ENCODE measurements at places on chromosomes 11 and 22.

DNA sequence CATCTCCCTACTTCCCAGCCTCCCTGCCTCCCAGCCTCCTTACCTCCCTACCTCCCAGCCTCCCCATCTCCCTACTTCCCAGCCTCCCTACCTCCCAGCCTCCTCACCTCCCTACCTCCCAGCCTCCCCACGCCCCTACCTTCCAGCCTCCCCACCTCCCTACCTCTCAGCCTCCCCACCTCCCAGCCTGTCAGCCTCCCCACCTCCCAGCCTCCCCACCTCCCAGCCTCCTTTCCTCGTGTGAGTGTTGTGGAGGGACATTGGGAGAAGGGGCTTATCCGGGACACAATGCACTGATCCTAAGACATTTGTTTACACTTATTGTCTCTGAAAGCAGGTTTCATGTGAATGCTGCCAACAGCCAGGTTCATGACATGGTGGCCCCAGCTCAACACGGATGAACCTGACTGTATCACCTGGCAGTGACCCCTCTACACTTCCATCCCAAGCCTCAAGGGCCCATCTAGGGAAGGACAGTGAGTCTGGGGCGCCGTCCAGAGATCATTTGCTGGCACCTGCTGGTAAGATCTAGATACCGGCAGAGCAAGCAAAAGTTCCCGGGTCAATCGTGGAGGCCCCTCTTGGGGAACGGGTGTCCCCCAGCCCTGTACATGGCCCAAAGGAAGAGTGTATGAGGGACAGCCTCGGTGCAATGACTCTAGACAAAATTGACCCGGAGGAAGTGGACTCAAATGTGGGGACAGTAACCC lies 34.5 kb upstream of the TH start:
- no peak for DNase-seq

DNA sequence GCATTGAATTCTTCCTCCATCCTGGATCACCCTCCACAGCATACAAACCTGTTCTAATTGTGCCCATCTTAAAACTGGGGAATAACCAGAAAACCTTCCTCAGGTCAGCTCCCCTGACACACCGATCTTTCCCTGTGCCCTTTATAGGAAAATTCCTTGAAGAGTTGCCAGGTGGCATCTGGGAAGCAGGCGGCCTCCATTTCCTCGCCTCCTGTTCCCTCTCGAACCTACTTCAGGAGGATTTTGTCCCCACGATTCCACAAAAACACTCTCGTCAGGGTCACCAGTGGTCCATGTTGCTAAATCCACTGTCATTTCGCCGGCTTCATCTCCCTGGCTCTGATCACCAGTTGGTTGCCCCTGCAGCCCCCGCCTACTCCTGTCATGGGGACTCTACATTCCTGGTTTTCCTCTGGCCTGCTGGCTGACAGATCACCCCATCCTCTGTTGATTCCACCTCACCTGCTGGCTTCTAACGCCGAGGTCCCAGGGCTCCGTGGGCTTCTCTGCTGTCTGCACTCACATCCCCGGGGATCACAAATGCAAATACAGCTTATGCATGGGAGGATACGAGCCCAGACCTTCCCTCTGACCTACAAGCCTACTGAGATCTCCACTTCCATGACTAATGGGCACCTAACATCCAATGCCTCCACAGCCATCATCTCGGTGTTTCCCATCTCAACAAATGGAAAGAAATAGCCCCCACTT lies 92.5 kb upstream of the PRDM11 start:
- DNase-seq: no peak

DNA sequence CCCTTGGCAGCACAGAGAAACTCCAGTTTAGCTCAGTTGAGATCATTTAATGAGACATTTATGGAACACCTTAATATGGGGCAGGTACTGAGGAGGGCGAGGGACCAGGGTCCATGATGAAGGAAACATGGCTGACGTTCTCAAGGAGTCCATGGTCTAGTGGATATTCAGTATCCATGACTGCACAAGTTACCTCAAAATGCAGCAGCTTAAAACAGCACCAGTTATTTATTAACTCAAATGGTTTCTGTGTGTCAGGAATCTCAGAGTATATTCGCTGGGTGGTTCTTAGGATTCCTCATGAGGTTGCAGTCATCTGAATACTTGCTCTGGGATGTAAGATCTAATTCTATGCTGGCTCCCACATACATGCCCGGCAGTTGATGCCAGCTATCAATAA lies 346.8 kb downstream of the LARGE1 start:
- DNase-seq: no peak

DNA sequence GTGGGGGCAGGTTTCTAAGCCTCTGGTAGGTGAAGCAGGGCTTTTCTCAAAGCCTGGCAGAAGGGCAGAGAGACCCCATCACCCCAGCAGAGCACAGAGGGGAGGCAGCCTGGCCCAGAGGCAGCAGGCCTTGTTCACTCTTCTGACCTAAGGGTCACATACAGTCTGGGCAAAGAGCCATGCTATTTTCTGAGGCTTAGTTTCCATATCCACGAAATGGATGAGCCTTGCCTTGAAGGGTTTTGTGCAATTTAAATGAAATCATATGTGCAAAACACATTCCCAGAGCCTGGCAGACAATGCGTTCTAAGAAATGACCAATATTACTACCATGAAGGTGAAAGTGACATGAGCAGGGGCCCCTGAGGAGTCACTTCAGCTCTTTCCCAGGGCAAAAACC lies 44.5 kb downstream of the HIRA start:
- no peak for DNase-seq

- no peak for DNase-seq
Observed at GRCh38 chr11:65585396-65586246, 9.8 kb downstream of the EHBP1L1 start.

GRCh38 chr11:119680541-119681360 lies 48.2 kb downstream of the NECTIN1 start:
- DNase-seq: no peak

- no peak for DNase-seq
Observed at GRCh38 chr11:46984987-46985386, 48.4 kb downstream of the CSTPP1 start.

DNA sequence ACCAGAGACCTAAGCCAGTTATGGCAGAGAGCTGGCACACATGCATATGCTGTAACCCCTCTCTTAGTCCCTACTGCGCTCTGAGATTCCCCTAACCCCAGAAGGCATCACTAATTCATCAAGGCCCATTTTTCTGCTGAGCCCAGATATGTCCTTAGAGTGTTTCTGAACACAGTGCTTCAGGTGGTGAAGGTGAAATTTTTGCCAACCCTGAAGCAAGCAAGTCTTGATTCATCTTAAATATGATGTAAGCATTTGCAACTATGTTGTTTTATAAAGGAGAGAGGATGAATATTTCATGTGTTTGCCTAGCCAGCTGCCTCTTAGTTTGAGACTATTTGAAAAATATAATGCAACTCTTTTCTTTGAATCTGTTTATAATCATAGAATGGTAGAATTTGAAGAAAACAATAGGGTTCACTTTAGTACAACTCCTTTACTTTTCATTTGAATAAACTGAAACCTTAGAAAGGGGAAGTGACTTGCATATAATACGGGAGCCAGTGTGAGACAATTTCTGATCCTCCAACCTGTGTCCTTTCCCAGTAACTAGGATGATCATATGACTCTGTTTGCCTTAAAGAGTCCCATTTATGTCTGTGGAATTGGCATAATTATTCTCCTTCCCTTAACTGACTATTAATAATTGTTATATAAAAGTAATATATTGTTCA lies 194.3 kb upstream of the MTNR1B start:
- no peak for DNase-seq

- no peak for DNase-seq
Observed at GRCh38 chr22:47370448-47371262, 608.2 kb downstream of the TBC1D22A start.

DNA sequence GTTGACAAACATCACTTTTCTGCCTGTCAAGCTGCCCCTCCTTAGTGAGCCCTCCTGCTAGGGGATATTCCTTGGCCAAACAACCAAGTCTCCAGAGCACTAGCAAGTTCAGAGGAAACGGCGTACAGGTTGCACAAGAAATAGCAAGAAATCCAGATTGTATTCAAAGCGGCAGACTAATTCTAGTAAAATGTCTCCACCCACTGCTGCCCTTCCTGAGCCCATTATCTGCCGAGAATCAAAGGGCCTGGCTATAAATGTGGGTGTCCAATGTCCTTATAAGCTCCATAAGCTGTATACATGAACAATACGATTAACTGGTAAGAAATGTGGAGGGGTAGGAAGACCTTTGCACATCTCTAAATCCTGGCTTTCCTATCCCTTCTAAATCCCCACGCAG lies 44.0 kb upstream of the AKIP1 start:
- no peak for DNase-seq

DNA sequence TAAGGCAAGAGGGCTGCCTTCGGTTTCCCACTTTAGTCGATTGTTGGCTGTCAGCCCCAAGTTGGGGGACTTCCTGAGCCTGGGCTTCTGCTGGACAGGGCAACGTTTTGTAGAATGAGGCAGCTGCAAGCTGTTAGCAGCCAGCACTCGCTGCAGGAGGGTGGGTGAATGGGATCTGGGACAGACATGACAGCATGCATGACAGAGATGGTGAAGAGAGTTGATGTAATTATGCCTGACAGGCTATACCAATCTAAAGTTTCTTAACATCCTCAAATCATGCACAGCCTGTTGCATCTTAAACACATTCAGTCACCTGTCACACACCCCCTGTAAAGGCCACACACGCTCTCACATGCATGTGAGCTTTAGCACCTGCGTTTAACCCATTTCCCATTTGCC lies 49.2 kb downstream of the CWC15 start:
- no peak for DNase-seq

- no peak for DNase-seq
Observed at GRCh38 chr22:36116127-36116526, 44.4 kb downstream of the APOL3 start.

DNA sequence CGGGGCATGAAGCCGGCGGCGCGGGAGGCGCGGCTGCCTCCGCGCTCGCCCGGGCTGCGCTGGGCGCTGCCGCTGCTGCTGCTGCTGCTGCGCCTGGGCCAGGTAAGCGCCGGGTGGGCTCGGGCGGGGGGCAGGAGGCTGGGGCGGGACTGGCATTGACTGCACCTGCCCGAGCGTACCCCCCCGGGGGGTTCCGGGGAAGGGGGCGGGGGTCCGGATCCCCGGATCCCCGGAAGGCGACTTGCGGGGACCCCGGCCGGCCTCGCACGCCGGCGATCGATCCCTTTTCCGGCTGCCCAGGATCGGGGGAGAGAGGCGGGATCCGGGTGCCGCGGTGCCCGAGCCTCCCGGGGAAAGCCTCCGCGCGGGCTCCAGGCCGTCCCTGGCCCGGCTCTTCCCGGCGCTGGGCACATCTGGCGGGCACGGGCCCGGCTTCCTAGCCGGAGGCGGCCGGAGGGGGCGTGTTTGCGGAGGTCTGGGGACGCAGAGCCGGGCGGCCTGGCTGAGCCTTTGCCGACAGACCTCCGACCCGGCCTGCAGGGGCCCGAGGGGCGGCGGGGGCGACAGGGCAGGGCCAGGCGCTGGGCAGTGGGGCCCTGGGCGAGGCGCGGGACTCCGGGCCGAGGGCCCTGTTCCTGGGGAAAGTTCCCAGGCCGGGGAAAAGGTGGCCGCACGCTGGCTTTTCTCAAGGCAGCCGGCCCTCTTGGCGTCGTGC lies 705 bp downstream of the PTPRJ start:
- DNase-seq: no peak

DNA sequence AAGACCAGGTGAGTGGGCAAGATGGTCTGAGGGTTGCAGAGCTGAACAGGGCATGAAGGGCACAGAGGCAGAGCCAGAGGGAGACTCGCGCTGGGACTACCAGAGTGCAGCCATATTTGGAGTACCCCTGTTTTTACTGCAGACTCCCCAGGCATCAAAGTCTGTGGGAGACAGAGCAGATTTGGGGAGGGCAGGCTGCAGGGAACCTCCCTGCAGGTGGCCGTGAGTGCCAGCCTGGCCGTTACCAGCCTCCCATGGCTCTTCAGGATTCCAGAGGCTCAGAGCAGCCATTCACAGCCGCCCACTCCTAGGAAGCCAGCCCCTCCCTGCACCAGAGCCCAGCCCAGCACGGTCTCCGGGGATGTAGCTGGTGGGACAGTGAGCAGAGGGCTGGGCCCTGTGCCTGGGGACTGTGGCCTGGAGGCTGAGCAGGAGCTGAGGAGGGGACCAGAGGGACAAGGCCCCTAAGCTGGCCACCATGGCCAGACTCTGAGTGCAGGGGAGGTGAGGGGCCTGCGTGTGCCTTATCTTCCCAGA lies at the start of gene SEPTIN3:
TSS of gene SEPTIN3 (plus strand) at position 334 of the 537 bp plus-strand sequence. CDS start 2,050 bp downstream, outside the sequence.
- DNase-seq: no peak

DNA sequence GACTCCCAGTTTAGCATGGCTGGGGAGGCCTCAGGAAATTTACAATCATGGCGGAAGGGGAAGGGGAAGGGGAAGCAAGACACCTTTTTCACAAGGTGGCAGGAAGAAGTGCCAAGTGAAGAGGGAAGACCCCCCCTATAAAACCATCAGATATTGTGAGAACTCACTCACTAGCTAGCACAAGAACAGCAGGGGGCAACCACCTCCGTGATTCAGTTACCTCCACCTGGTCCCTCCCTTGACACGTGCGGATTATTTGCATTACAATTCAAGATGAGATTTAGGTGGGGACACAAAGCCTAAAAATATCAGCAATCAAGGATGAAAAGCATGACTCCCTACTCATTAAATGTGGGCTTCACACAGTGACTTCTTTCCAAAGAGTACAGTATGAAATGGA lies 155.0 kb upstream of the CCDC90B start:
- no peak for DNase-seq

DNA sequence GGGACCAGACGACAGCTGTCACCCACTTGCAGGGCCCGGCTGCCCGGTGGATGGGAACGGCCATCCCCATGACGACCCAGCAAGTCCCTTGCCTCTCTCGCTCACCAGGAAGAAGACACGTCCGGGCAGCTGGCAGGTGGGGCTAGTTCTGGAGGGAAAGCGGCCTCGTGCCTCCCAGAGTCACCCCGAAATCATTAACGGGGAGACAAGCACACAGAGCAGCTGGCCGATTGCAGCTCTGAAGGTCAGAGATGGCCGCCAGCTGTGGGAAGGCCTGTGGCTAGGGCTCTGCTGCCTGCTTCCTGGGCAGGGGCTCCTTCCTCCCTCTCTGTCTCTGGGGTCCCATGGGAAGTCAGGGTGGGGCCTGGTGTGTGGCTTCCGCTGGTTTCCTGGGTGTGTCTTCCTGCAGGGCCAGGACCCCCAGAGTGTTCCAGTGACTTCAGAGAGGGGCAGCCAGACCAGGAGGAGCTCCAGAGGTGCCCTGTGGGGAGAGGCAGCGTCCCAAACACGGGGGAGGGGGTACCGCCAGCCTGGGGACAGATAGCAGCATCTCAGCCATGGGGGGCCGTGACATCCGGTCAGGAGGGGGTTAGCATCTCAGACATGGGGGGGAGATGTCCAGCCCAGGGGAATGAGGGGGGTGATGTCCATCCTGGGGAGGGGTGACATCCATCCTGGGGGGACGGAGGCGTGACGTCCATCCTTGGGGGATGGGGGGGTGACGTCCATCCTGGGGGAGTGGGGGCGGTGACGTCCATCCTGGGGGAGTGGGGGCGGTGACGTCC lies 114.9 kb downstream of the KCNQ1 start:
- DNase-seq: no peak

- no peak for DNase-seq
Observed at GRCh38 chr11:92941676-92942571, 27.5 kb upstream of the MTNR1B start.
